Effector memory CD4-positive, alpha-beta T cell (primary cell): ENCODE measurements at places on chromosomes 12 and 14.
A peak's percentile ranks its signal among the peaks of the same experiment; 100 is the strongest.

- DNase-seq: peak; percentile 21
These were observed 35.7 kb upstream of the ATP2A2 start for GRCh38 chr12:110245369-110245772.

DNA sequence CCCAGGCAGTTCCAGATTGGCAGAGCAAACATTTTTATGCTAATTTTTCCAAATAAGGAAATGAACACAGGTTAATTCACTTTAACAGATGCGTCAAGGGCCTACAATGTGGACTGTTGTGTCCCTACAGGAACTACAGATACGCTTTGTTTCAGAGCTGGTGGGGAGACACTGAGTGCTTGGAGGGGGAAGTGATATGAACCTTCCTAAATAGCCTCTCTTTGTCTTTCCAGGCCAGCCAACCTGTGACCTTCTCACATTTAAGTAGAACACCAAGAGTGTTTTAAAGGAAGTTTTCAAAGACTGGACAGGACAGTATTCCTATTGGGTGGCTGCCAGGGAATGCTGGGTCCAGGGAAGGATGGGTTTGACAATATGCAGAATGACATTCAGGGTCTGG, 141.3 kb downstream of the ZNF664 start:
- no peak for DNase-seq

DNA sequence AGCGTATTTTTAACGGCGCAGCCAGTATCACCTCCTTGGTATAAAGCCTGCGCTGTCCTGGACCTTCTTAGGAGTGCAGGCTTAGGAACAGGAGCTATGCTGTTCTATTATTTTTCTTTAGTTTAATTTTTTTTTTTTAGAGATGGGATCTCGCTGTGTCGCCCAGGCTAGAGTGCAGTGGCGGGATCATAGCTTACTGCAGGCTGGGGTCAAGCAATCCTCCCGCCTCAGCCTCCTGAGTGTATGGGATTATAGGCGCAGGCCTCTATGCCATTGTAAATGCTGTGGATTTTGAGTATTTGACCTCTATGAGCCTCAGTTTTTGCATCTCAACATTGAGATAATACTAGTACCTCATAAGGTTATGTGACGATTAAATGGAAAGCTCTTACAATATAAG, 4.1 kb downstream of the OR10AD1 start:
- no peak for DNase-seq

DNA sequence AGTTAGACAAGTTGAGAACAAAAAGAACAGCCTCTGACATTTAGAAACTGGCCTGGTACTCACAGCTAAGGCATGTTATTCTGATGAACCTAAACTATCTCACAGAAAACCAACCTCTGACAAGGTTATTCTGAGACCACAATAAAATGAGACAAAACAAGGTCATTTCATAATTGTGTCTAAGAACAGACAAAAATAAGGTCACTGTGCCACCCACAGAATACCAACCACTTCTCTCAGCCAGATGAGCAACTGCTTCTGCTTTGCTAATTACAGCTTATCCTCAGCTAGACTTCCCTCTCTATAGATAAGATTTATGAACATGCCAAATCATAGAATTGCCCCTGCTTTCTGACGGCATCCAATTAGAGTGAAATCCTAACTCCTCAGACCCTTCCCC, 52.2 kb upstream of the CRACR2A start:
- DNase-seq: no peak

DNA sequence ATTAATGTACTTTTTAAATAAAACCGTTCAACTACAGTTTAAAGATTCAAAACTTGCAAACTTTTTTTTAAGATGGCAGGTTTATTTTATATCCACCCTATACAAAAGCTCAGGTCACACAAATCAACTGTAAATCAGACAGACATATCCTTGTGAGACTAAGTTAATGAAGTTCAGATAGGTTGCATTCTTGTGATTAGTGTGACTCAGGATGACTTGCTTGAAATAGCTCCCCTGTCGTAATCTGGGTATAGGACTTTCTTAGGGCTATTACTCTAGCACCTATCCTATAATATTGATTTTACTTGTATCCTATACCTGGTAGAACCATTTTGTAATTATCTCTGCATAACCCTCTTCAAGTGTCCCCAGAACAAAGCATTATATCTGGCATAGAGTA, 9.5 kb upstream of the PRKD1 start:
- no peak for DNase-seq

- DNase-seq: no peak
These were observed 19.5 kb upstream of the CDK17 start for GRCh38 chr12:96419576-96420276.

DNA sequence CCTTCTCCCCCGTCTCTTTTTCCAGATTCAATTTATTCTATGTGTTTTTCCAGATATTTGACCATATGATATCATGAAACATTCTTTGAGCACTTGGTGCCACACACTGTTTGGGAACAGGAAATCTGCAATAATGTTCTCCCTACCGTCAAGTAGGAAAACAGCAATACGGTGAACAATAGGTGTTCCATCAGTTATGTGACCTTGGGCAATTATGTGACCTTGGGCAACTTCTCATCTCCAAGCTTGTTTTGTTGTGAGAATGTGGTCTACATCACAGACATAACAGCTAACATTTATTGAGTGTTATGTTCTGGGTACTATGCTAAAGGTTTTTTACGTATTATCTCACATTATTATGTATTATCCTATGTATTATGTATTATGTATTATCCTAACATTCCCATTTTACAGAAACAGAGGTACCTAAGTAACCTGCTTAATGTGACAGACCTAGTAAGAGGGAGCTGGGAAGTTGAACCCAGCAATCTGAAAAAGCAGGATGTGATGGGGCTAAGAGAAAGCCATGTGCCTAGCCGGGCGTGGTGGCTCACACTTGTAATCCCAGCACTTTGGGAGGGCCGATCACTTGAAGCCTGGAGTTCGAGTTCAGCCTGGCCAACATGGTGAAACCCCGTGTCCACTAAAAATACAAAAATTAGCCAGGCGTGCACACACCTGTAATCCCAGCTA, 1.2 kb upstream of the NEK9 start:
- no peak for DNase-seq

- no peak for DNase-seq
These were observed 7.4 kb upstream of the CCDC198 start for GRCh38 chr14:57501039-57501557.

DNA sequence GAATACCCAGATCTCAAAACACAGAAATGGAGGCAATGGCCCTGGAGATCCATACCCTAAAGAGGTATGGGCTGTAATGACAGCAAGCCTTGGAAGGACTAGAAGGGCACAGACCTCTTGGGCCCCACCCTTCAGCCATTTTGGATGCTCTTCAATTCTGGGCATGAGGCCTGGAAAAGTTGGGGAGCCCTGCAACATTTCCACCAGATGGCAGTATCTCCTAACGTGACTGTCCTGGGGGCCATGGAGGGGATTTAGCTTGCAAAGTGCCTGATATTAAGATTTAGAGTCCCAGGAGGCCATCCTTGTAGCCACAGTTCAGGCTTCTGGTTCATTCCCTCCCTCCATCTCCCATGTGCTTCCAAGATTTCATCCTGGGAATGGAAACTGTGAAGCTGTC, 30.2 kb downstream of the KCNA5 start:
- DNase-seq: no peak

- no peak for DNase-seq
These were observed 115.6 kb upstream of the FAR2 start for GRCh38 chr12:29033519-29033918.

GRCh38 chr12:64109706-64110105, 112.4 kb downstream of the KICS2 start:
- no peak for DNase-seq

- DNase-seq: no peak
These were observed 38.0 kb downstream of the RIMBP2 start for GRCh38 chr12:130677957-130678558.

DNA sequence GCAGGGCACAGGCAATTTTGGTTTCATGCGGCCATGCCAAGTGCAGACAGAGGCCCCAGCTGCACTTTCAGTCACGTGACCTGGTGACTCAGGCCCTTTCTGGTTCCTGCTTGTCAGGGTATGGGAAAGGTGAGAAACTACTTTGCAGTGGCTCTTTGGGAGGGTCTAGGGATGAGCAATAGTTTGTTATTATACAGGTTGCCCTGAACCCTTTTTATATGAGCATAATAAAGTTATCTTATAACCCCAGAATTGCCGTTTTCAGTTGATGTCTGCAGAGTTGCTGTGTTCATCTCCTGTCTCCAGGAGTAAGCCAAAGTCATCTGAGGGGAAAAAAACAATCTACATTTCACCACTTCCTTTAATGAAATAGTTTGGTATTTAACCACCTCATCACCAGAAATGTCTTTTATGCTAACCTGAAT, 30.9 kb upstream of the EMP1 start:
- DNase-seq: peak; percentile 33

- DNase-seq: no peak
These were observed 33.5 kb upstream of the KCNA5 start for GRCh38 chr12:5010151-5010550.

DNA sequence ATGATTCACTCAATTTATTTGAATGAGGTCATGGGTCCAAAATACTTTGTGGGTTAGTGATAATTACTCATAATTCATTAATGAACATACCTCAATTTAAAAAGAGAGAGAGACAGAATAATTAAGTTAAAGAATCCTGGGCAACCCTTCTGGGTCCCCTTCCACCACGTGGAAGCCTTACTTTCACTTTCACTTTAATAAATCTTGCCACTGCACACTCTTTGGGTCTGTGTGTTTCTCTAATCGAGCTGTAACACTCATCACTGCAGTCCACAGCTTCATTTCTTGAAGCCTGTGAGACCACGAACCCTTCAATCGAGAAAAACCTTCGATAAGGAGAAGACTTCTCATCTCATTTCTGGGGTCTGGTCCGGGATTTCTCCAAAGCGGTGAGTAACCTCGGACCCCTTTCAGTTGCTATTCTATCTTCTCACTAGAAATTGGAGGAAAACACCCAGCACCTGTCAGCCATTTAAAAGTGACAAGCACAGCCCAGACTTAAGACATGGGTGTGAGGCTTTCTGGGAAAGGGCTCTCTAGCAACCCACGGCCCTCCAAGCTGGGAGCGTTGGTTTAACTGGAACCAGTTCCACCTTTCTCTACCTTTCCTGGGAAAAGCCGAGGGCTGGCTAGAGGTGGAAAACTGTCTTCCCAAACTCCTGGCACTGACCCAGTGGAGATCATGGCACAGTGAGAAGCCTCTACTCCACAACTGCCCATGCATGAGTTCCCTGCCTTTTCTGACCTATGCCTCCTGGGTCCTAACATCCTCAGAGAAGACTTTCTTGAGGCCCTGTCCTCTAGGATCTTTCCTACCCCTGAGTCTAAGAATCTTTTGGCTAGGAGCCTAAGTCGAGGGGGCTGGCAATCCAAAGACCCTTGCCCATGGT, 148.8 kb upstream of the ATF7IP start:
- no peak for DNase-seq

DNA sequence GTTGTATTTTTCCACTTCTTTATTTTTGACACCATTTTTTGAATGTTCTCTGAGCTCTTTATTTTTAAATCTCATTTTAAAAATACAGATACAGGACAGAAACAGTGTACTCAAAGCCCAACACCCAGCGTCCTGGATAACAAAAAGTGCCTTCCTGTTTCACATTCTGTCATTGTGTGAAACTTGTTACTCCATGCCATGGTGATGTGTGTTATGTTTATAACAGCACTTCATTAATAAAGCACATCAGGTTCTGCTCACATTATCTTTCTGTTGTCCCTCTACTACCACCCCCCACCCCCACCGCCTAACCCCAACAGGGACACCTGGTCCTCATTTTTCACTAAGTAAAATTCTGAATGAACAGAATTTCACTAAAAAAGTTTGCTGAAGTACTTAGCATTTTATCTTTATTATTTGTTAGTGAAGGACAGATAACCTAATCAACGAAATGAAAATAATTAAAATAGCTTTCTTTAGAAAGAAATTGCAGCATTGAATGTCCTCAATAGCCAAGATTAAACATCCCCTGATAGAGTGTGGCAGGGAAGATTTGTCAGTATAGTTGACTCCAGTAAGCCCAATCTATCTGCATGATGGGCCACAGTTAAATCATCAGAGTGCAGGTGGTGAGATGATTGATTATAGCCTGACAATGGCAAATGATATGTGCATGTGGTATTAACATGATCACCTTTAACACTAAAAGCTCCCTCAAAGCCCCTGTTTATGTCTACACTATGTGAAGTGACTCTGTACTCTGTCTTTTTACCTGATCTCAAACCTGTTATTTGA, 153.9 kb downstream of the ACSS3 start:
- no peak for DNase-seq

DNA sequence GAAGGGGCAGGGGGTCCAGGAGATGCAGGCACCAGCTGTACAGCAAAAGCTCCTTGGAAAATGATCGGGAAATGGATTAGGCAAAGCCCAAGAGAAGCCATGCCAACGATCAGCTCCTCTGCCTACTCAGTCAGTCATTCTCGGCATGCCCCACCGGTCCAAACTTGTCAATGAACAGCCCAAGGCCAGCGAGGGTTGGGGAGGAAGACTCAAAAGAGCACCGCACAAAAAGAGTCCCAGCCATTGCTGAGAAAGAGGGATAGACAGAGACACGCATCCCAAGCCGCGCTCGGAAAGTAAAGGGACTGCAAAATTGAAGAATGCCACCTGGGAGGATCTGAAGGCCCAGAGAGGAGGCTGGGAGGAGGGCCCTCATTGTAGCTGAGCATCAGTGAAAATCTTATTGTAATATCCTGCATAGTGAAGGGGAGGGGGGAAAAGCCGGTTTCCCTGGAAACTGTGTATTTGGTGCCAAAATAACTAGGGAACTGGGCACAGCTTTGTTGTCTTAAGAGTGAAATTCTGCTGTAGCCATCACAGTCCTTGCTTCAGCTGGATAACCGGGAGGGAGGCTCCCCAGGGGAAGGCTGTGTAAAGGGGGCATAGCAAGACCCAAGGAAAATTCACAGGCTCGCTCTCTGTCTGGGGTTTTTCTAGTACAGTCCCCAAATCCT, 4.7 kb downstream of the KDM2B start:
- DNase-seq: no peak

- no peak for DNase-seq
These were observed 1.4 kb upstream of the RDH11 start for GRCh38 chr14:67697006-67697405.

- peak; percentile 25 for DNase-seq
These were observed 204.0 kb upstream of the FOXN3 start for GRCh38 chr14:89621009-89621421.

DNA sequence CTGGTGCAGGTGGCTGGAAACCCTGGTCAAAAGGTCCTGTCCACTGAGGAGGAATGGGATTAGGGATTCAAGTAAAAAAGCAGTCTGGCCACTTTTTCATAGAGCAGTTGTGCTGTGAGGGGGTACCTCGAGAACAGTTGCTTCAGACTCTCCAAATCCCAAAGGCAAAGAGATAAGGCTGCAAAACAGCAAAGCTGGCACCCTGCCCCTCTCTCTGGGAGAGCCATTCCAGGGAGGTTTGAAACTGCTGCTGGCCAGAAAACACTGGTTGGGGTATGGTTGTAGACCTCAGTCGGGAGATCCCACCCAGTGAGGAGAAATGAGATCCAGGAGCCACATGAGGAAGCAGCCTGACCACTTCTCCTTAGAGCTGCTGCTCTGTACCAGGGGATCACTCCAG, 137.3 kb downstream of the CEP83 start:
- DNase-seq: no peak

GRCh38 chr12:1350055-1350933, 244.1 kb downstream of the FBXL14 start:
- no peak for DNase-seq
